ENCODE measurements at places on chromosomes 4 and X. TPM values are rescaled to one million over a fixed set of nuclear protein-coding genes. Genes with fewer than 3 reads are reported as not detected.

JAKMIP1 gene
- total RNA-seq = 4.4 TPM

DNA sequence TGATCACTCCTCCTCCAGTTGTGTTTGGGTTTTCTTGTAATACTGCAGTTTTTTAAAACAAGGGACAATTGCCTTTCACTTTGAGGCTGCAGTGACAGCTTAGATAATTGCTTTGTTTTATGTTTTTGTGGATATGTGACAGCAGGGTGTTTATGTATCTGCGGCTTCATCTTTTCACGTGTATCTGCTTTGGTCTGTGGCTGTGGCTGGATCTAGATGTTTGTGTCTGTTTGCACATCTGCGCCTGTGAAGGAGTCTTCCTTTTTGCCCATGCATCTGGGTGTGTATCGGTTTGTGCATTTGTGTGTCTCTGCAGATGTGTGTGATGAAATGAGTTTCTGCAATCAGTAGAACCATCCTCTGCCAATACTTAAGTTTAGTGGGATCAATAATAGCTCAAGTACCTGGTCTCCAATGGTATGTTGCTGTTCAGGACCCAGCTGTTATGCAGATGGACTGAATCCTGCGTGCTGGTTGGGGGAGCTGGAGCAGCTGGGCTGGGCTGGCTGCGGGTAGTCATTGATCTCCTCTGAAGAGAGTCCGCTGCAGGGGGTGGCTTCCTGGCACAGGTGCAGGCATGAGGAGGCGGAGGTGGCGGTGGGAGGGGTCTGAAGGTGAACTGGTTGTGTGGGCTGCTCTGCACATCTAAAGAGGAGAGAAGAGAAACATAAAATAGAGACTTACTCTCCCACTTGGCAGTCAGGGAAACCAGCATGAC, 390.3 kb downstream of the SH2D1A start:
- DNase-seq = peak; percentile 69

PDZD11 gene
- 29.1 TPM for total RNA-seq

KLF8 gene
- total RNA-seq = 9.8 TPM

GRCh38 chr4:16583764-16584163, 314.7 kb downstream of the LDB2 start:
- DNase-seq = no peak

GRCh38 chrX:55057675-55058249, 17.1 kb upstream of the PAGE2B start:
- no peak for DNase-seq

SAGE1 gene
- not detected for total RNA-seq

SPANXD gene
- total RNA-seq = not detected

TBC1D19 gene
- total RNA-seq = 3.5 TPM

- DNase-seq = no peak
These were observed 125.9 kb downstream of the AMELX start for GRCh38 chrX:11419102-11419501.

GRCh38 chr4:186845137-186845842, 121.6 kb upstream of the FAT1 start:
- DNase-seq = no peak

DNA sequence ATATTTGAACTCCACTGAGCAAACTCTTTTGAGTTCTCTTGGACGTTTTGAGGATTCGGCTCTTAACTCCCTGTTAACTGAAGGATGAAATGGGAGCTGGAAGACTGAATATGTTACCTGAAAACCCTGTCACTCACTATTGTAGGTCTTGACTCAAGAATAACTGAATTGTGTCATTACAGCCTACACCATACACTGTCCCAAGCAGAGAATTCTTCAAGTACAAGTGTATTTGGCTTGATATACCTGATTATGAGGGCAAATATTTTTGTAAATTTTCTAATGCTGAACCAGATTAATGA, 276.1 kb downstream of the CFAP299 start:
- DNase-seq = no peak

GRCh38 chrX:137195991-137196390, 162.2 kb upstream of the GPR101 start:
- no peak for DNase-seq

GRCh38 chrX:69424161-69424560, 80.0 kb upstream of the NALF2 start:
- no peak for DNase-seq

DNA sequence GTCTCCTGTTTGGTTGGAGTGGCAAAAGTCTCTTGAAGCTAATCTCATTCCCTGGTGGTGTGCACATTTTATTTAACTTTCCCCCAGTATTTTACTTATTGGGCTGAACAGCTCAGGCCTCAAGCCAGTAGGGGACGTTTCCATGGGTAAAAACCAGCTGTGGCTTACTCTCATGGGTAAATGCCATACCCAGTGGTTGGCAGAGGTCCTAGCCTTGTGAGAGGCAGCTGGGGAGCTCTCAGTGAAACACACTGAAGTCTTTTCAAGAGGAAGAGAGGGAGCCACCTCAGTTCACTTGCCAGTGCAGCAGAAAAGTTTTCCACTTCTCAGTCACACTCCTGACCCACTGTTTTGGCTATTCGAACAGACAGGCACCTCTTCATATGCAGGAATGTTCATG, 1964.2 kb downstream of the ARAP2 start:
- no peak for DNase-seq

SUPT20HL1 gene
- total RNA-seq = not detected

GRCh38 chrX:131045726-131046125, 12.4 kb upstream of the ARHGAP36 start:
- no peak for DNase-seq

SLC34A2 gene
- 3.4 TPM for total RNA-seq

DCTD gene
- total RNA-seq = 69.4 TPM

RTL9 gene
- total RNA-seq = 0.11 TPM

GRCh38 chrX:80817002-80817401, 7.3 kb upstream of the BRWD3 start:
- no peak for DNase-seq

XPNPEP2 gene
- total RNA-seq = 0.25 TPM

DNA sequence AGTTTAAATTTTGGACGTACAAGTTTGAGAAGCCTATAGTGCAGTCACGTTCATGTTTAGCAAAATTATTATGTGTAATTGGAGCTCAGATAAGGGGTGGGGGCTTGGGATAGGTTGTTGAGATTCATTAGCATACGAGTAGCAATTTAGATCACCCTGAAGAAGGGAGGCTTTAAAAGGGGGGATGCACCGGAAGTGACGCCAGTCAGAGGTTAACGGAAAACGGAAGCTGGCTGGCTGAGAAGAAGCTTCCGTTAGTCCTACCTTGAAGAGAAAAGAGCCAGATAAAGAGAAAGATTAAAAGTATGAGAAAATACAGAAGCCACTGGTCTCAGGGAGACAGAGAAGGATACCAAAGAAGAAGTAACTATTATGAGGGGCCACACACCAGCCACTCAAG, 1.1 kb upstream of the NXT2 start:
- no peak for DNase-seq

SRD5A3 gene
- 19.4 TPM for total RNA-seq

MCTS1 gene
- 31.6 TPM for total RNA-seq

- no peak for DNase-seq
These were observed 80.8 kb upstream of the MAB21L2 start for GRCh38 chr4:150501009-150501727.

BCORL1 gene
- total RNA-seq = 9.0 TPM

GRCh38 chr4:122890147-122890795, 32.1 kb downstream of the NUDT6 start:
- DNase-seq = no peak

RASL11B gene
- 71.4 TPM for total RNA-seq
